Psoas muscle (tissue), 8 donors: ENCODE measurements at places on chromosomes 5 and 9.

DNA sequence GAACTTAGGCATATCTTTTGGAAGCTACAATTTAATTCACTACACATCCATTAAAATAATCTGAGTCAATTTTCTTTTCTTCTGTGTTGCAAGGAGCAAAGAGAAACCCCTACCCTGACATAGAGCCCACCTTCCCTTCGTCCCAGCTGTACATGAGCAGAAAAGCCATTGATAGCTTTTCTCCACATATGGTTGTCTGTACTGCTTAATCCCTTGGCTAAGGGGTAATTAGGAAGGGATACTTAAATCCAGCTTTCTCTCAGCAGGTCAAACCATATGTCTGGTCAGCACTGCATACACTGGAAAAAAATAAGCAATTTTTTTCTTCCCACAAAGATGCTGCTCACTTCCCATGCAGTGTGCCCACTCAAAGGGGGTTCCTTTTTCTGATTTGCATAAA, 94.7 kb upstream of the RAD23B start:
- no peak for DNase-seq

DNA sequence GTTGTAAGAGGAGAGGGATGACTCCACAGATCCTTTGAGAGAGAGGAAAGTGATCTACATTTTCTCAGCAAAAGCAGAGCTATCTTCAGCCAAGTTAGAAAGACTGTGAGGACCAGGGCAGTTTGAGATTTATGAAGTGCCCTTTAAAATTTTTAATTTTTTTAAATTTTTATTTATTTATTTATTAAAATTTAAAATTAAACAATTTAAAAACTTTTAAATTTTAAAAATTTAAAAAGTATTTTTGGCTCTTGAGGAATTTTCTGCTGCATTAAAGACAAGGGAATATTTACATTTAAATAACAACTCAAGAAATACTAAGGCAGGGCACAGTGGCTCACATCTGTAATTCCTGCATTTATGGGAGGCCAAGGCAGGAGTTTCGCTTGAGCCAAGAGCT, 30.4 kb upstream of the OCLN start:
- no peak for DNase-seq

- no peak for DNase-seq
Observed at GRCh38 chr5:36796155-36796554, 80.4 kb upstream of the NIPBL start.

- DNase-seq, result no peak
Observed at GRCh38 chr9:37210737-37211523, 90.6 kb downstream of the ZCCHC7 start.

- DNase-seq, result peak; percentile 70
Observed at GRCh38 chr5:158451203-158451992, 592.5 kb upstream of the CLINT1 start.

GRCh38 chr5:173035904-173036707, 20.0 kb upstream of the CREBRF start:
- DNase-seq, result no peak

GRCh38 chr5:73451224-73452130, 2.9 kb upstream of the FOXD1 start:
- peak; percentile 82 for DNase-seq

DNA sequence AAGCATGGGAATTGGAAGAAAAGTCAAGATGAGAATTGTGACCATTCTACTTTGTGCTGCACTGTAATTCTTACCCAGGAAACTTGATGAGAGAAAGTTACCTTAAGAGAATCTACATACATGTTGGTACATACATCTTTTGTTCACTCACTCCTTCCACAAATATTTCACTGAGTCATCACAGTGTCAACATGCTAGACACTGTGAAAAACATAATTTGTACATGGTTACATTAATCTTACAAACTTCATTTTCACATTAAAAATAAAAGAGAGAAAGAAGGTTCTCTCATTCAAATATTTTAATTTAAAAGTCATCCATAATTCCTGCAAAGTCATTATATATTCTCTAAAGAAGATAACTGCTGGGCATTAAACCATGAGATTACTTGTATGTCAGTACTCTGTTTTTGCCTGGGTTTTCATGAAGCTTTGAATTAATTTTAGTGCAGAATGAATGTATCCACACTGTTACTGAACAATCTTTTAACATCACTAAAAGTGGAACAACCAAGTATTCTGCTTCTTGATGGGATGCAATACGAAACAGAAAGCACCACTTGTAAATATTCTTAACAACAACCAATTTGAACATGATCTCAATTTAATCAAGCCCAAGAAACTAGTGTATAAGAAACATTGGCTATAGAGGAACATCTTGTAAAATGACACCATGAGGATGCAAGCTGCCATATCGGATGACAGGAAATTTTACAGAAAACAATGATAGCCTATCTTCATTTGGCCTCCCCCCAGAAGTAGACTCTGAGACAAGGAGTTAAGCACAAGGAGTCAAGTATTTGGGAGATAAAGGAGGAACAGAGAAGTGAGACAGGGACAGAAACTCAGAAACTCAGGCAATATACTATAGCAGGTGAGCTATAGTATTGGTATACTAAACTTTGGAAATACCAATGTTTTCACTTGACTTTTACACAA, 28.4 kb downstream of the ERP44 start:
- no peak for DNase-seq

- DNase-seq, result no peak
Observed at GRCh38 chr5:177552839-177553455, 1.4 kb downstream of the FAM193B start.

DNA sequence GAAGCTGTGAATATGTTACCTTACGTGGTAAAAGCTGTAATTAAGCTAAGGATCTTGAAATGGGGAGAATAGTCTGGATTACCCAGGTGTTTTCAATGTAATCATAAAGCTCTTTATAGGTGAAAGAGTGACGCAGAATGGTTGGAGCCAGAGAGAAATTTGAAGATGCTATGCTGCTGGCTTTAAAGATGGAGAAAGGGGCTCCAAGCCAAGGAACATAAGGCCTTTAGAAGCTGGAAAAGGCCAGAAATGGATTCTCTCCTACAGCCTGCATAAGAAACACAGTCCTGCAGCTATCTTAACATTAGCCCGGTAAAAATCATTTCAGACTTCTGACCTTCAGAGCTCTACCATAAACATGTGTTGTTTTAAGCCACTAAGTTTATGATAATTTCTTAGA, 243.3 kb upstream of the VLDLR start:
- no peak for DNase-seq

- peak; percentile 19 for DNase-seq
Observed at GRCh38 chr9:83986765-83987401, 6.3 kb downstream of the RMI1 start.

DNA sequence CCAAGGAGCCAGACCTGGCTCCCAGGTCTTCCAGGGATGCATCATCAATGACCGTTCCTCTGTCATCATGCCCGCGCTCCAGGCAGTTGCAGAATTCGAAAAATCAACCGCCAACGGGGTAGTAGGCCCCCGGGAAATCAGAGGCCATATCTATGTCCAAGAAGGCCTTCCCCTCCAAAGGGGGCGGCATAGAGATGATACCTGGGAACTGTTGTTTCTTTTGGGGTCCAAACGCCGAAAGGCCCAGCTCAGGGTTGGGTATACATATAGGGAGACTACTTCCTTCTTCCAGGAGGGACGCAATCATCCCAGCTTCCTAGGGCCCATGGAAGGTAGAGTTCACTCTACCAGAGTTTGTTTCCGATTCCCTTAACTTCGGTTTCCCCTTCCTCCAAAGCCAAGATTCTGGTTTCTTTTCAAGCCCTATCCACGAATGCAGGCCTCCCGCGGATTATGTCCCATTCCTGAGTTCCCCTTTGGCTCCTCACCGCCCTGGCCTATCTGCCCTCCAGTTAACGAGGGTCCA, 754 bp downstream of the DCAF12 start:
- DNase-seq, result no peak

DNA sequence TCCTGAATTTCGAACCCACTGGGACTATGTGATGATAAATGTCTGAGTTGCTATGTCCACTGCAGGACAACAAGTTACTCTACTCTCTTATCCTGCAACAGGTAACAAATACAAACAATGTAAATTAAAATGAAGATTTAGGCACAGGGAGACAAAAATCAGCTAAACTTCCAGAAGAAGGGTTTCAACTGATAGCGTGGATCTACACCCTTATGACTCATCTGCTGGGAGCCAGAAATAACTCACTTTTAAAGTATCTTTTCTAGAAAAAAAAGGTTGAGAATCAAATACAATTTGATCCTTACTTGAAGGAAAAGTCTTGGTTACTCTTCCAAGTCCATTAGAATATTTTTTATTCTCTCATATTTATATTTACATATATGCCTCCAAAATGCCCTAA, 21.4 kb downstream of the PJA2 start:
- no peak for DNase-seq

DNA sequence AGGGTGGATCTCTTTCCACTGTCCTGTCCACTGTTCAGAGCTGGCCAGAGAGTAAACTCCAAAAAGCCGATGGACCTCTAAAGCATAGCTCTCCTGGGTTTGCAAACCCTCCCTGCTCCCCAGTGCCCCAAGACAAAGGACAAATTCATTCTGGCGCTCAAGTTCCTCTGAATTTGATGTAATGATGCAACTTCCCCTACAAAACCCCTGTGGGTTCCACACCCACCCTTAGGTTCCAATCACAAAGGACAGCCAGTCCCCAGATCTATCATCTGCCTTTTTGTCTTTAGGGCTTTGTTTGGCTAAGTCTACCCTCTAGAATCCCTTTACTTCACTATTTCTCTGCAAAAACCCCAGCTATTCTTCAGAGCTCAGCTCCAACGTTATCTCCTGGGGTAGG, 57.4 kb upstream of the SLC25A51 start:
- DNase-seq, result no peak

DNA sequence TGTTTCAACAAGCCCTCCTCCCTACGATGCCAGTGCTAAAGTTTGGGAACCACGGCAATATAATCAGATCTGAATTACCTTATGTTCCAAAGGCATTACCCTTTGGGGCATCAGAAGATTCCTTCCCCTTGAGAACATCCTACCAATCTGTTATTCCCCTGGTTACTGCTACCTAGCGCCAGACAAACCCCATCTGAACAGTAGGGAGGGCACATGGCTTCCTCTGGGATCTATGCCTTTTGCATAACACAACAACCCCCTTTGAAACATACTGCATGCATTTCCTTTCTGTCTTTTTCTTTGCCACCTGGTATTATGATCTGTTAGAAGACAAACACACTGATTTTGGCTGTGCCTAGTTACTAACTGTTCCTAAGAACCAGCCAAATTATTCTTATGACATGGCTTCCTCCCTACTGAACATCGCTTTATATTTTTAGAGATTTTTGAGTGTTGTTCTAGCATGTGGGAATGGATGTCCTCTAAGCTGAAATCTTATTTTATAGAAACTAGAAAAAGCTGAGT, 103.9 kb upstream of the DAPK1 start:
- DNase-seq, result no peak

GRCh38 chr9:128642675-128643245, 13.9 kb downstream of the DYNC2I2 start:
- no peak for DNase-seq

DNA sequence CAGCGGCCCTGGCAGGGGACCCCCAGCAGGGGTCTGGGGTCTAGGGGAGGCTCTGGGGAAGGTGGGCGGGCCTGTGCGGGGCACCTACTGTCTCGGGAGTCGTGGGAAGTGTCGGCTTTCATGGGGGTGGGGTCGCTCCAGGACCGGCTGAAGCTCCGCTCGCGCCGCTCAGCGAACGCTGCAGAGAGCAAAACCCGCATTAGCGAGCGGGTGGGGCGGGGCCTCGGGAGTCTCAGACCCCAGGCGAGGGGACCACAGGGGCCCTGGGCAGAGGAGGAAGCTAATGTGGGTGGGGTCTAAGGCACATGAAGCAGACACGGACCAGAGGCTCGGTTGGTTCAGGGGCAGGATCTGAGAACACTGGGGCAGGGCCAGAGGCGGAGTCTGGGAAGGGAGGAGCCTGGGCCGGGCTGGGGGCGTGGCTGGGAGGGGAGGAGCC, 5.5 kb downstream of the NSMF start:
- DNase-seq, result peak; percentile 87

- DNase-seq, result no peak
Observed at GRCh38 chr9:116870566-116870965, 183.5 kb downstream of the TRIM32 start.

- no peak for DNase-seq
Observed at GRCh38 chr9:36213989-36214388, 23.3 kb downstream of the CLTA start.

DNA sequence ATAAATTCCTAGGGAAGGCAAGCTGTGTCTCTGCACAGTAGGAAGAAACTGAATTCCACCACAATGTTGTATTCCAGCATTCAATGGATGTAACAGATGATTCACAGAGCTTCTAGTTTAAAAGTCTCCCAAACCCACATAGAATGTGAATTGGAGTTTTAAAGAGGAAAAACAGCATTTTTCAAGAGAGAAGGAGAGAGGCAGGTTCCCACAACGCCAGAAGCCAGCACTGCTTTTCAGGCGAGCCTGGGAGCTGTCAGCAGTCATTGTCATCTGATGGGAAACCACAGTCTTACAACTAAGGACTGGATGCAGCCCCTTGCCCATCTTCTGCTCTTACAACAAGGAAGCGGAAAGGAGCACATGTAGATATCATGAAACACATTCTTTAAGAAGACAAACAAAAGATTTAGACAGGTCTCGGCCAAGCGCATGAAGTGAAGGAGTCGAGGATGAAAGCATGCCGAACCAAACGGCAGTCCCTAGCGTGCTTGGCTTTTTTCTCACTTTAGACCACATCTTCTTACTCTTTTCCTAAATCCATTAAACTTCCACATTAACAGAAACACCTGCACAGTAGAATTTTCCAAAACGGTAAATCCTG, 638 bp downstream of the DIRAS2 start:
- DNase-seq, result no peak

GRCh38 chr9:127943011-127943662, 5.5 kb upstream of the DPM2 start:
- DNase-seq, result no peak

- no peak for DNase-seq
Observed at GRCh38 chr5:159206368-159206767, 3.0 kb downstream of the RNF145 start.

- peak; percentile 92 for DNase-seq
Observed at GRCh38 chr9:35882263-35882848, 12.2 kb upstream of the OR13J1 start.

GRCh38 chr9:71820403-71820921, 52.1 kb upstream of the CEMIP2 start:
- DNase-seq, result no peak

DNA sequence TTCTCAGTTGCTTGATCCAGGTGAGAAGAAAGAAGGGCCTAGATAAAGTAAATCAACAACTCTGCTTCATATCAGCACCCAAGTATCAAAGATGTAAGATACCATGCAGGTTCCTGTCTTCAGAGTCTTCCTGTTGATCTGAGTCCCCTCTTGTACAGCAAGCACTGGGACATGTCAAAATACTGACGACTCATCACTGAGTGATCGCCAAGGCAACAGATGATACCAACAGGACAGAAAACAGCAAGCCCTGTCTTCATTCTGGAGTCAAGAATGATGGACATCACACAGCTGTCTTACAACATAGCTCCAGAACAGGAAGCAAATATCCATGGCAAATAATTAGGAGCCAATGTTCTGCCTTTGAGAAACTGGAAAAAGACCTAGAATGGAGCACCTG, 83.7 kb downstream of the TARS1 start:
- DNase-seq, result no peak

DNA sequence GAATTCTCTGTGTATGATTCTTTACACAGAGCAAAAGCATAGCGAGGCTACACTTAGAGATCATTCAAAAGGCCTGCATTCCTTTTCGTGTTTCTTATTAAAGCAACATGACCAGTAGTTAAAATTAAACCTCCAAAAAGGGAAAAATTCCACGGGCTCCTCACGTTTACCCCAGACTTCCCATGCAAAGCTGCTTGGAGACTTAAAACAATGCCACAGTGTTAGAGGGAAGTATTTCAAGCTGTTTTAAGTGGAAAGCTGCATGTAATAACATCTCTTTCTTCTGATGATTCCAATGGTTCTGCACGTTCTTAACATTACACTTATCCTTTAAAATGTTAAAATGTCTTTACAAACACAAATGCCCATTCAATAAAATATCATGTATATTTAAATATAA, 405.2 kb downstream of the SEMA5A start:
- no peak for DNase-seq
